ENCODE measurements at places on chromosomes 2 and 18. TPM values are rescaled to one million over a fixed set of nuclear protein-coding genes. Genes with fewer than 3 reads are reported as not detected.

DNA sequence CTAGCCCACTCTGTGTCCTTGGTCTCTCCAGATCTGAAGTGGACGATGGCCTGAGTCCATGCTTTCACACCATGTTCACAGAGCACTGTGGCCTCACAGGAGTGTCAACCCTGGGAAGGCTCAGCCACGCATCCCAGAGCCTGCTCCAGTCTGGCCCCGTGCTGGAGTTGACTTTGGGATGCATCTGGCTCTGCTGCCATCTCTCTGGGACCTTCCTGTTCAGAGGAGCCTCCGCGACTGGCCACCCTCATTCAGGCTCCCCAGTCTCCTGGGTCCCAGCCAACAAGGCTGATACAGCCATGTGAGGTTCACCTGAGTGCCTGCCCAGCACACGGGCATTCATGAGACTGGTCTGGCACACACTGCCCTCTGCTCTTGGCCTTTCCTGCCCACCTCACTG, 199.7 kb upstream of the RAB6C start:
- DNase-seq: no peak

- no peak for DNase-seq
These were observed 1.6 kb downstream of the STAT1 start for GRCh38 chr2:191012346-191012745.

DNA sequence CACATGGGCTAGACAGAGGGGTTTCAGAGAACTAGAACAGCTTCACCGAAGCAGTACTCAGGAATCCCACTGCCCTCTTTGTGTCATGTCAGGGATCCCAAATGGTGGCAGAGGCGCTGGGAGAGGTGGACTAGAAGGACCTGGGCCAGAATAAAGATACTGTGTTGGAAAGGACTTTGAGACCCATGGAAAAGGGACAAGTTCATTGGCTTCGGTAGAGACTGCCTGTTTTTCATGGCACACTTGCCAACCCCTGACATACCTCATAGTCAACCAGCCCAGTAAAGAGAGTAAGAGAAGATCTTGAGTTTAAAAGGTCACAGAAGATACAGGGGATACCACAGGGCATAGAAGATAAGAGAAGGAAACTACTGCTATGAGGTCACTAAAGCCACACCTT, 381.0 kb downstream of the RIT2 start:
- no peak for DNase-seq

DNA sequence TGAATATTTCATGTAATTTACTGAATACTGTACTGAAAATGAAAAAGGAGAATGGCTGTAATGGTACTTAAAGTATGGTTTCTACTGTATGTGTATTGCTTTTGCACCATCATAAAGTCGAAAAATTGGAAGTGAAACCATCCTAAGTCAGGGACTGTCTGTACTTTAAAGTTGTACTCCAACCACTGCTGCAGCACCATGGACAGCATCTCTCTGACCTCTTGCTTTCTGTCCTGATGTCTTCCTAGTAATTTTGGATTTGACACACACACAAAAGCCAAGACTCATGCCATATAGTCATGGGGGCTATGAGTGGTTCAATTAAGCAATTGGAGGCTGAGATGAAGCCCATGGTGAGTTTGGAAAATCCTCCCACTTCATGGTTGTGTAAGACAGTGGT, 256.3 kb upstream of the PKDCC start:
- no peak for DNase-seq

DNA sequence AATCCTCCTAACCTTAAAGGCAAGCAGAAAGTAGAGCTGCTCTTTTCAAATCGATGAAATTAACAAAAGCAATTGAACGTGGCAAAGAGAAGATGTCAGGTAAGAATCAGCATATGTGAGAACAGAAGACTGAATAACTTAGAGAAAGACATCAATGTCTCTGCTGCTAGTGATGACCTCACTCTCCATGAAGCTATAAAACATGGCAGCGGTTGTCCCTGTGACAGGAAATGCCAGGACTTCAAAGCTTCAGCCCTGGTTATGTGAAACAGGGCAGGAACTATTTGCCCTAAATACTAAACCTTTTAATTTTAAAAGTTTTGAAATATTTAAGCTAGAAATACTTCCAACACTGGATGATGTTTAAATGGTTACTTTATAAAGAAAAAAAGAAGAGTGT, 383.7 kb downstream of the XIRP2 start:
- no peak for DNase-seq

GRCh38 chr2:96860065-96861029, 2.5 kb upstream of the ANKRD39 start:
- no peak for DNase-seq

DNA sequence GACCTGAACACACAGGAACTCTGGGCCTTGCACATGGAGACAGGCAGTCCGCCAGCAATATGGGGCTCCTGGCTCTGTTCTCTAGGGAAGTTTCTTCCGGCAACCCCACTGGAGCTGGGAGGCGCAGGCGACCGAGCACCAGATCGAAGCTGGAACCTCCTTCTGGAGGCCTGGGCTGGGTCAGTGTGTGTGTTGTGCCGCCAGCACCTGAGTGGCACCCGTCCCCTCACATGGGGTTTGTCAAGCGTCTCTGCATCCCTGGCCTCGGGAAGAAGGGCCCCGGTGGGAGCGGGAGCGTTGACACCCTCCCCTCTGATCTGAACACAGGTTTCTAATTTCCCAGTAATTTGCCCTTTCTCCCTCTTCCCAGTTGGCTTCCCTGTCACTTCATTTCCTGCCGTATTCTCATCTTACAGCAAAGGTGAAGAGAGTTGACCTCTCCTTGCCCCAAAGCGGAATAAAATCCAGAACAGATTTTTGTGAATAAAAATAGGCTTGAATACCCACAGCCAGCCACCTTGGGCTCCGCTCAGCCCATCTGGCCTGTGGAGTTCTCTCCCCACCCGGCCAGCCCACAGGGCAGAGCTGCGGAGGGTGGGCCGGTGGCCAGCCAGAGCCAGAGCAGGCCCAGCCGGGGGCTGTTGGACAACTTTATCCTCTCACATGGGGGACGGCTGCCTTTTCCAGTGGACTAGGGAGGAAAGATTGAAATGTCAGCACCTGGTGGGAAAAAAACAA, 85.9 kb downstream of the APOB start:
- DNase-seq: no peak

SMPD4 gene
- total RNA-seq: 51.0 TPM

MPP4 gene
- total RNA-seq: 0.24 TPM

DOK6 gene
- 1.6 TPM for total RNA-seq
